ENCODE measurements at places on chromosomes 2 and 18. TPM values are rescaled to one million over a fixed set of nuclear protein-coding genes. Genes with fewer than 3 reads are reported as not detected.

KIAA2012 gene
- total RNA-seq: not detected

ACOXL gene
- total RNA-seq: not detected

MFSD2B gene
- total RNA-seq: not detected

ADNP2 gene
- total RNA-seq: 17.3 TPM

CERKL gene
- not detected for total RNA-seq

FBXO15 gene
- total RNA-seq: not detected

CREG2 gene
- total RNA-seq: 0.31 TPM

CETN1 gene
- total RNA-seq: not detected

POU3F3 gene
- not detected for total RNA-seq

AOX1 gene
- 17.5 TPM for total RNA-seq

ADD2 gene
- 0.04 TPM for total RNA-seq

DCC gene
- total RNA-seq: not detected

GALNT14 gene
- 34.3 TPM for total RNA-seq

FSHR gene
- not detected for total RNA-seq

EPHA4 gene
- total RNA-seq: 4.3 TPM

ZNF407 gene
- 4.2 TPM for total RNA-seq

PFN4 gene
- 0.39 TPM for total RNA-seq

LIMS3 gene
- total RNA-seq: 0.15 TPM

GPR35 gene
- total RNA-seq: not detected

CKAP2L gene
- total RNA-seq: 11.3 TPM

CAPN14 gene
- total RNA-seq: 0.30 TPM

TNFAIP6 gene
- total RNA-seq: not detected

ADGRF3 gene
- total RNA-seq: 0.08 TPM

ANKRD30B gene
- not detected for total RNA-seq

CFC1 gene
- not detected for total RNA-seq

GAL3ST2 gene
- not detected for total RNA-seq

CRACDL gene
- 0.80 TPM for total RNA-seq

SERPINB12 gene
- not detected for total RNA-seq

ALPI gene
- total RNA-seq: not detected

HDAC4 gene
- total RNA-seq: 7.4 TPM

GMCL1 gene
- 12.8 TPM for total RNA-seq

CPO gene
- not detected for total RNA-seq

FBXO11 gene
- 29.0 TPM for total RNA-seq

NDUFB3 gene
- 96.1 TPM for total RNA-seq
